Activated T-helper 1 cell treated with anti-CD3 and anti-CD28 coated beads, Interleukin-12 subunit alpha, Interleukin-12 subunit beta, Interleukin-2, Interleukin-4 antibody, amounts not matched to agents 30 ng/mL and 10 ng/mL and 1 ng/mL, durations not matched to agents 14 hours and 24 hours and 36 hours (primary cell): ENCODE measurements at places on chromosomes 2 and 18. TPM values are rescaled to one million over a fixed set of nuclear protein-coding genes. Genes with fewer than 3 reads are reported as not detected.

DNA sequence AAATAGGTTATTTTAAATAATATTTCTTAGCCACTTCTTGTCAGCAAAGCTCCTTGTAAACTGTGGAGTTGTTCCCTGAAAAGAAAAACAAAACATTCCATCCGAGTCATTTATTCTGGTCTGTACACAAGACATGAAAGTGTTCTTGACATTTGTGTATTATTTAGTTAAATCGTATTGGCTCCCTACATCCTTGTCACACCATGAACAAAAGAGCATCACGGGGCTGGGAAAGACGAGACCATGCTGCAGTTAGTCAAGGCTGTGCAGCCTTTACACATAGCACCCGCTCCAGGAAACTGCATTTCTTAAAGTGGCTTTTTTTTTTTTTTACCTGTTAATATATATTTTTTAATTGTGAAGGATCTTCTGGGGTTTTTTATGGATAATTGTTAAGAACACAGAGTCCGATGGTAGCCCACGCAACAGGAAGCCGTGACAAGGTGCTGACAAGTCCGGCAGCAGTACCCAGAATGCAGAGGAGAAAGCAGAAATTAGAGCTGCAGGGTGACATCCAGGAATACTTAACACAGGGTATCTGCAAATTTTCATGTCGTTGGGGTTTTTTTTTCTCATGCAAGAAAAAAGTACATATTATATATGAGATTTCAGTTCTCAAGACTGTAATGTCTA, 588.4 kb downstream of the ARHGAP15 start:
- peaks cover 29% of the 10 kb centered on the region for H3K36me3 ChIP-seq
- no peak for DNase-seq
- H3K27me3 ChIP-seq: no peaks in the 10 kb centered on the region
- peaks cover 17% of the 10 kb centered on the region for H3K4me1 ChIP-seq

DNA sequence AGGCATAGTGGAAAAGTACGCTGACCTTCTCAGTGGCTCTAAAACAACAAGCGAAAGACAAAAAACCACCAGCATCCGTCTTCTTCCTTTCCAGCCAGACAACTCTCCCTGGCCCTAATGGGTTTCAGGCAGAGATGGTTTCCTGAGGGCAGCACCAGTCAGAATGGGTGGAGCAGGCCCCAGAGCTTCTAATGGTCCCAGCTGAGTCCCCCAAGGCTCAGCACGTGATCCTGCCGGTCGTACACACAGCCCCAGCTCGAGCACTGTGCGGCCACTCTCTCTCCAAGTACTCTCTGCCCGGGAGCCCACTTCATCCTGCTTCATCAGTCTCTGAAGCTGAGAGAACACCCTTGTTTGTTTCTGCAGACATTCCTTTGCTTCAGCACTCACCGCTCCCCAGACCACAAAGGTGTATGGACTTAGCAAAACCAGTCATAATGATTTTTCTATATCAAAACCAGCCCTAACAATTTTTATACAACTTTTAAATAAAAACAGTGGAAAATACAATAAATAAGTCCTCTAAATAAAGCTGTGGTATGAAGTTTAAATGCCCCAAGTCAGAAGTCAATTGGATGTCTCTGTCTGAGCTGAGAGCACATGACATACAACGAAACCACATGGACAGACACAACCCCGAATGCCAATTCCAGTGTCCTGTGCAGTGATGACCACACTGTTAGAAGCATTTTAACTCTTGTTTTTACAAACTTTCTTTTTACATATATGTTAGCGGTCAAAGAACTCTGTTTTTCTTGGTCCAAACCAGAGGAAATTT, 63.9 kb downstream of the PARD6G start:
- H3K36me3 ChIP-seq: no peaks in the 10 kb centered on the region
- no peak overlapping the region for H3K4me3 ChIP-seq
- H3K4me1 ChIP-seq: no peaks in the 10 kb centered on the region
- H3K27me3 ChIP-seq: no peaks in the 10 kb centered on the region
- no peak for DNase-seq
- H3K27ac ChIP-seq: no peak overlapping the region

- no peak overlapping the region for H3K4me3 ChIP-seq
- no peak overlapping the region for H3K27ac ChIP-seq
- peaks cover 28% of the 10 kb centered on the region for H3K4me1 ChIP-seq
These were observed 66.0 kb downstream of the DIS3L2 start for GRCh38 chr2:232027530-232027929.

GRCh38 chr2:120778244-120778643, 42.6 kb downstream of the GLI2 start:
- H3K27me3 ChIP-seq: no peaks in the 10 kb centered on the region
- H3K4me3 ChIP-seq: no peak overlapping the region
- no peak overlapping the region for H3K27ac ChIP-seq
- H3K4me1 ChIP-seq: peaks cover 3% of the 10 kb centered on the region
- no peaks in the 10 kb centered on the region for H3K36me3 ChIP-seq

DNA sequence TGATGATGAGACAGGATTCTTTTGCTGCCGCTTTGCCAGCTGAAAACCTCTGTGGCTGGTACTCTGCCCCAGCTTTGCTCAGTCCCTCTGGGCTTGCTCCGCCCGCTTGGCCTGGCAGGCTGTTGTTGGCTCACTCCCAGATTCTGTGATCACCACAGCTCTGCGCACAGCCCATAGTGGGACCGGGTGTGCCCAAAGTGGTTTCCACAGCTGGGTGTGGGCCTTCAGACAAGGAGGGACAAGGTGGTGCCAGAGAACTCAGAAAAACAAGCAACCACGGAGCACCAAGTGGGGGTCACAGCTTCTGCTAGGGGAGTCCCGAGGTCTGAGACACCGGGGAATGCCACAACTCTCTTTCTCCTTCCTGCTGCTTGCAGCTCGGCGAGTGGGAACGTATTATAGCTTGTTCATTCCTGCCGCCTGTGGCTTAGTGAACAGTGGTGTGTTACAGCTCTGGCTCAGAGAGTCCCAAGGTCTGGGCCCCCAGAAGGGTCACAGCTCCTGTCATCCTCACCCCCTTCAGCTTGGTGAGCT, 9.2 kb upstream of the KYNU start:
- DNase-seq: no peak
- H3K36me3 ChIP-seq: no peaks in the 10 kb centered on the region
- H3K27me3 ChIP-seq: peaks cover 2% of the 10 kb centered on the region
- H3K4me3 ChIP-seq: no peak overlapping the region
- no peak overlapping the region for H3K27ac ChIP-seq

DNA sequence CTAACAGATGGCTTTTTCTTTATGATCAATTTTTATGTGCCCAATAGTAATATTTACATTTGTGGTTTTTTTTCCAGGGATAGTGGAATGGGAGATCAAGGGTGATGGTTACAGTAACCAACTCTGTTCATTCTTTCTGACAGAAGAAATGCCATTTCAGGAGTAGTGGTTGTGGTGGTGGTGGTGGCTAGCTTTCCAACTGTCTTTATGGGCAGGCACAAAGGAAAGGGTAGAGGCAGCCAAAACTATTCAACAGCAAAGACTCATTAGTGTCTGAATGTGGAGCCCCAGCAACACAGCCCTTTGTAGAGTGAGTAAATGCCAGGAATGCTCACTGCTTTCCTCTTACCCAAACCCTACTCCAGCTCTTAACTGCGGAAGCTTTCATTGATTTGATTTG, 227.7 kb downstream of the RND3 start:
- no peak for DNase-seq
- H3K27me3 ChIP-seq: no peaks in the 10 kb centered on the region

DNA sequence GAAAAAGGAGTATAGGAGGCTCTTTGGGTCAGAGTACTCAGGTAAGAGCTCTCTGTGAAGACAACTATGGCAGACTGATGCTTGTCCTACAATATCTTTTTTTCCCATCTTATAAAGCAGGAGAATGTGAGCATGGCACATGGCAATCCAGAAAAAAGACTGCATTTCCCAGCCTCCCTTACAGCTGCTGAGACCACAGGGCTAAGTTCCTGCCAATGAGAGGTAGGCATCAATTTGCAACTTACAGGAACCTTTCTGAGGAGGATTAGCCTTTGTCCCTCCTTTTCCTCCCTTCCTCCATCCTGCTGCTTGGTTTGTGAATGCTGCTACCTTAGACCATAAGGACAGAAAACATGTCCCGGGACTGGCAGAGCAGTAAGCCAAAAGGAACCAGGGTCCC, 37.8 kb upstream of the ST8SIA5 start:
- DNase-seq: no peak
- no peak overlapping the region for H3K4me3 ChIP-seq
- H3K27me3 ChIP-seq: no peaks in the 10 kb centered on the region
- no peaks in the 10 kb centered on the region for H3K4me1 ChIP-seq
- H3K36me3 ChIP-seq: no peaks in the 10 kb centered on the region

DNA sequence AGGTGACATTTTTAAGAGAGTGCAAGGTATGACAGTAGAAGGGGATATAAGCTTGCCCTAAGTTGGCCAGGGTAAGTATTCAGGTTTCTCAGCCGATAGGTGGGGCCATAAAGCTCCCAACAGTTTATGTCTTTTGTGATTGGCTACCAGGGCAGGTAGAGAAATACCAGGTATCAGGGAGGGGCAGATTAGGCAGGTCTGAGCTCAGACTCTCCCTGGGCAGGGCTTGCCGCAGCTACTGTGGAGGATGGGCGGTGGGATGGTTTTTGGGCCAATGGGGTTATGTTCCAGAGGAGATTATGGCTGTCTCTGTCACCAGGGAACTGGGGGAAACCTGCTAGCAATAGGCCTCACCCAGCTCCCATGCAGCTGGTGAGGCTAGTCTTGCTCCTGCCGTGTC, 211.6 kb downstream of the PTH2R start:
- no peak overlapping the region for H3K27ac ChIP-seq
- H3K27me3 ChIP-seq: no peaks in the 10 kb centered on the region
- no peak for DNase-seq
- no peak overlapping the region for H3K4me3 ChIP-seq

- H3K4me3 ChIP-seq: peak overlapping the region; percentile 34
- H3K27me3 ChIP-seq: no peaks in the 10 kb centered on the region
- DNase-seq: peak; percentile 5
- peaks cover 11% of the 10 kb centered on the region for H3K4me1 ChIP-seq
These were observed 39.0 kb upstream of the STRN start for GRCh38 chr2:37005118-37005868.

DNA sequence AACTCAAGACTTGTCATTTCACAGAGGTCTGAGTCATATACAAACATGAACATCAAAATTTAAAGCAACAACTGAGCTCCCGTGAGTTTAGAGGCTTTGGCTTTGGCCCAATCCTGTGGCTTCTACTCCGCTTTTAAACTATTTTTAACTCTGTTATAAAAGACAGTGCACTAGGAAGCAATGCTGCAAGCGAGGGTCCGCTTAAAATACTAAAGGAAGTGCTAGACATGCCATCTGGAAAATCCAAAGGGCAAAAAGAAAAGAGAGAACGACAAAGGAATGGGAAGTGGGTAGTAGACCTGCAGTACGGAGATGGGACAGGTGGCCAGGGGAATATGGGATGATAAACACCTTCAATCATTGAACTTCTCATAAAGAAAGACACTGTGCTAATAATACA, 37.4 kb upstream of the MYT1L start:
- no peak for DNase-seq
- no peaks in the 10 kb centered on the region for H3K4me1 ChIP-seq
- no peaks in the 10 kb centered on the region for H3K36me3 ChIP-seq
- no peaks in the 10 kb centered on the region for H3K27me3 ChIP-seq

GRCh38 chr2:65045651-65046050, 10.6 kb upstream of the CEP68 start:
- peaks cover 9% of the 10 kb centered on the region for H3K27me3 ChIP-seq
- peaks cover 10% of the 10 kb centered on the region for H3K36me3 ChIP-seq
- H3K27ac ChIP-seq: no peak overlapping the region
- H3K4me1 ChIP-seq: peaks cover 13% of the 10 kb centered on the region

- H3K27ac ChIP-seq: no peak overlapping the region
- no peak for DNase-seq
- peaks cover 3% of the 10 kb centered on the region for H3K36me3 ChIP-seq
- H3K27me3 ChIP-seq: peaks cover 8% of the 10 kb centered on the region
- H3K4me3 ChIP-seq: no peak overlapping the region
These were observed 1.4 kb downstream of the IL36RN start for GRCh38 chr2:113060396-113060795.

DNA sequence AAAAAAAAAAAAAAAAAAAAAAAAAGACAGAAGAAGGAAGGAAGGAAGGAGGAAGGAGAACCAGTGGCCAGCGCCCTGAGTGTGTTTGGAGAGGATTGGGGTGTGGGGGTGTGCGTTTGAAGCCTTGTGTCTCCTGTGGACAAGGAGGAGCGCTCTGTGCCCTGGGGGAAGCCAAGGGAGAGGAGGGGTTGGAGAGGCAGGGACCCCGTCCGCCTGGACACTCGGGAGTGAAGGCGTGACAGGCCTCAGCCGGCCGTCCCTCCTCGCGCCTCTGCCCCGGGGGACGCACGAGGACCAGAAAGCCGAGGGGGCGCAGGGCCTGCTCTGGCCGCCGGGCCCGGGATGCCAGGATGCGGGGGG, 44.9 kb downstream of the SERTAD2 start:
- peaks cover 28% of the 10 kb centered on the region for H3K4me1 ChIP-seq
- peak overlapping the region; percentile 65 for H3K4me3 ChIP-seq
- peaks cover 2% of the 10 kb centered on the region for H3K36me3 ChIP-seq

DNA sequence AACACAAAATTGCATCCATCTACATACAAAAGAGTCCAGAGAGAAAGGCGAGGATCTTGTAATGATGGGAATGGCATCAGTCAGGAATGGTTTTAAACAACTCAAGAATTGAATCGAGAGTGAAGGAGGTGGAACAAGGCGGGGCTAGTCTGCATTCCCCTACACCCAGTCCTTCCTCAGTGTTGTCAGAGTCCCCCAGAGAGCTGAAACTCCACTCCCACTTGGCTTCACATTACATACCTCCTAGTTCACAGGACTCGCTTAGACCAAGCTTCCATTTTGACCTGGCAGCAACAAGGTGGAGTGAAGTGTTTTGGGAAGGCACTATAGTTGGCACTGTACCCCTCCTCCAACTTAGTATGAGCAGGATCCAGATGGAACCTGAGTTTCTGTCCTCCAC, 1273.5 kb upstream of the CRIM1 start:
- no peaks in the 10 kb centered on the region for H3K4me1 ChIP-seq
- H3K27ac ChIP-seq: no peak overlapping the region
- no peak overlapping the region for H3K4me3 ChIP-seq
- no peaks in the 10 kb centered on the region for H3K27me3 ChIP-seq
- no peak for DNase-seq

GRCh38 chr2:58107803-58108710, 61.5 kb downstream of the VRK2 start:
- DNase-seq: no peak
- no peak overlapping the region for H3K4me3 ChIP-seq
- no peaks in the 10 kb centered on the region for H3K36me3 ChIP-seq
- H3K4me1 ChIP-seq: peaks cover 12% of the 10 kb centered on the region
- H3K27me3 ChIP-seq: no peaks in the 10 kb centered on the region

INPP4A gene
- 54.6 and 55.7 TPM in 2 replicates for total RNA-seq

DNAJC27 gene
- 6.3 and 7.0 TPM in 2 replicates for total RNA-seq

TEX261 gene
- 89.4 and 97.4 TPM in 2 replicates for total RNA-seq

ERBB4 gene
- not detected in 2 replicates for total RNA-seq

SRBD1 gene
- total RNA-seq: 15.2 and 18.3 TPM in 2 replicates
